ENCODE measurements at places on chromosomes 7 and 10. TPM values are rescaled to one million over a fixed set of nuclear protein-coding genes. Genes with fewer than 3 reads are reported as not detected.

PRLHR gene
- total RNA-seq: not detected

HIPK2 gene
- 32.4 TPM for total RNA-seq

BHLHA15 gene
- total RNA-seq: 0.64 TPM

SPDYE2 gene
- total RNA-seq: not detected

ADCY1 gene
- 0.98 TPM for total RNA-seq

CLCN1 gene
- total RNA-seq: not detected

EFCAB10 gene
- not detected for total RNA-seq

AKR1D1 gene
- not detected for total RNA-seq

LBX1 gene
- not detected for total RNA-seq

GPR141 gene
- total RNA-seq: not detected

GIMAP2 gene
- 4.3 TPM for total RNA-seq

C7orf57 gene
- total RNA-seq: not detected

GIMAP5 gene
- not detected for total RNA-seq

ZNF487 gene
- total RNA-seq: 1.3 TPM

PGAM2 gene
- total RNA-seq: not detected

CD36 gene
- total RNA-seq: 0.83 TPM

SSC4D gene
- 1.8 TPM for total RNA-seq

SLC26A3 gene
- not detected for total RNA-seq

VWDE gene
- total RNA-seq: 0.11 TPM

NPFFR1 gene
- total RNA-seq: 0.02 TPM

ZSCAN25 gene
- 20.6 TPM for total RNA-seq

LRMDA gene
- not detected for total RNA-seq

CFAP69 gene
- total RNA-seq: 4.3 TPM

CAMK2B gene
- 0.13 TPM for total RNA-seq

OR2A1 gene
- total RNA-seq: 0.60 TPM

TPK1 gene
- 1.8 TPM for total RNA-seq

CALHM2 gene
- total RNA-seq: 5.9 TPM

SFMBT2 gene
- 11.8 TPM for total RNA-seq

ZCWPW1 gene
- 1.1 TPM for total RNA-seq

CACNA2D1 gene
- total RNA-seq: 49.1 TPM

SEMA3C gene
- 12.4 TPM for total RNA-seq

OR2A5 gene
- total RNA-seq: not detected

SGCE gene
- 49.2 TPM for total RNA-seq

CALHM3 gene
- not detected for total RNA-seq

PON1 gene
- not detected for total RNA-seq

LGI1 gene
- not detected for total RNA-seq

ANKRD1 gene
- not detected for total RNA-seq

ARHGAP22 gene
- total RNA-seq: 0.79 TPM

IFIT1B gene
- not detected for total RNA-seq

FAM25A gene
- total RNA-seq: not detected

DDC gene
- not detected for total RNA-seq

UNCX gene
- total RNA-seq: 1.9 TPM

CRPPA gene
- total RNA-seq: 0.15 TPM

CADPS2 gene
- total RNA-seq: 74.4 TPM

Measured in A673 (cell line).